ENCODE measurements at places on chromosomes 6 and 20.

DNA sequence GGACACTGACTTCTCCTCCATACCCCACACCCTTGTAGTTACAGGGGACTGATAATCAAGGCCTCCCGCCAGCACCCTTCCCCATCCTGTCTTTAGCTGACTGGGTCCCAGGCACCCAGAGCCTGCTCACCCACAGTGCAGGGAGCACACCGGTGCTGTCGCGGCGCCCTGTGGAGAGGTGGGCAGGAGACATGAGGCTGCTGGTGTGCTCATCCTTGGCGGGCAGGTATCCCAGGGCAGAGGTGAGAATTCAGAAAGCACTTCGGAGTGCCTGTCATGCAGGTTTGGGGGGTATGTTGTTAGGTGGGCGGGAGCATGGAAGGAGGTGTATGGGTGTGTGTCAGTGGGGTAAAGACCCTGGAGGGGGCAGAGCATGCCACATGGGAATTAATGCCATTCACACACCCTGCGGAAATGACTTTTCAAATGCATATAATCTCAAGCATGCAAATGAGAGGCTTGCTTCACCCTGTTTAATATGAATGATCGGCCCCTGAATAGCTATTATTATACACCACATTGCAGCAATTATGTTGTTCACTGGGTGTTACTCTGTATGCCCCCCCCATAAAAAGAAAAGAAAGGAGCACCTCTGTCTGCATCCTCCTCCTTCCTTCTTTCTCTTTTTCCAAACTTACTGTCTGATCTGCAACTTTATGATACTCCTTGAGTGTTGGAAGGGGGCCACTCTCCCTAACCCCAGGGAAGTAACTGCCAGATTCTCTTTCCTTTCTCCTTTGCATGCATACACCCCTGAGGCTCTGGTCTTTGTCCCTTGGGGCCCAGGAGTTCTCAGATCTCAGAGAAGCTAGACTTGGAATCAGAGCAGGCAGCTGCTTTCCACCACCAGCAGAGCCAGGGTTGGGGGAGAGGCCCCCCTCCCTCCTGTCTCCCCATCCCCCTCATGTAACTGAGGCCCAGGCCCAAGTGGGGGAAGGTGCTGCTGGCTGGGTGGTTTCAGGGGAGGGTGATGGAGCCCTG, 16.0 kb downstream of the FOXP4 start:
- DNase-seq, result no peak

DNA sequence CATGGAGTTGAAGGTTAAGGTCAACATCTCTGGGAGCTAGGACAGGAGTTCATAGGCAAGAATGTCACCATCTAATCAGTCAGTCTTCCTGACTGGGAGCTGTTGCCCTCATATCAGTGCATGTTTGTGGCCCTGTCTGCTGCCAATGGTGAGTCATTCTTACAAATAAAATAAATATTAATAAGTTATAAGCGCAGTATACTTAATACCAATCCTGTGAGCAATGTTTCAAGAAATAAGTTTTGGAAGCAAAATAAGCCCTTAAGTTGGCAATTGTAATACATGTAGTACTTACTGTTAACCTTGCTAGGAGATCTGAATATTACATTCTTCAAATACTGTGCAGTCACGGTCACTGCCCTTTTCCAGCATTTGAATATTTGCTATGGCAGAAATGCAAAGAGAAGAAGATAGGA, 20.2 kb upstream of the MDGA1 start:
- DNase-seq, result no peak

- DNase-seq, result no peak
Observed at GRCh38 chr6:50007819-50008218, 14.0 kb downstream of the DEFB110 start.

DNA sequence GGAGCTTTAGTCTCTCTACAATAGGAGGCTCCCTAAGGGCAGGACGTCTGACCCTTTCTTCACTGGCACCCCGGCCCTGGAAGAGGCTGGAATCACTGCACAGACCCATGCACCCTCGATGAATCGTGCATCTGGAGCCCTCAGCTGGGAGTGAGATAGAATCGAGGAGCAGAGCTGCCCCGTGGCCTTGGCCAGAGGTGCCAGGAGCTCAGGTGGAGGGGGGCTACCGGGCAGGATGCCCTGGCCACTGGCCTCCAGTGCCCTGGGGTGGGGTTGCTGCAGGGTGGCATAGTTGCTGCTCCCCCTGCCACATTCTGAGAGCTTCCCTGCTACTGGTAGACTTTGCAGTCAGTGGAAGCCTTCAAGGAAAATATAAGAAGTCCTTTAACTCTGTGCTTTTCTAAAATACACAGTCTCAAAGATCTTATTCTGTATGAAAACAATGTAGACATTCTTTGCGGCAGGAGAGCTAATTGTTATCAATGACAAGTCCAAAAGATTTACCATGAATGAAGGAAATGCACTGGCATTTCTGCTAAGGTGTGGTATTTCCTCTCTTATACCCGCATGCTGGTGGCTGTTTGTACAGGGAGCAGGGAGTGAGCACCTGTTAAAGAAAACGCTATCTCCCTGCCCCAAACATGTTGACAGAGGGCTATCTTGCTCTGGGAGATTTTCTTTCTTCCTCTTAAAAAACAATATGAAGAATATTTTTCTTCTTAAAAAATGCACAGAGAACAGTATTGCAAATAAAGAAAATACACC, 122.8 kb downstream of the C6orf118 start:
- DNase-seq, result no peak

DNA sequence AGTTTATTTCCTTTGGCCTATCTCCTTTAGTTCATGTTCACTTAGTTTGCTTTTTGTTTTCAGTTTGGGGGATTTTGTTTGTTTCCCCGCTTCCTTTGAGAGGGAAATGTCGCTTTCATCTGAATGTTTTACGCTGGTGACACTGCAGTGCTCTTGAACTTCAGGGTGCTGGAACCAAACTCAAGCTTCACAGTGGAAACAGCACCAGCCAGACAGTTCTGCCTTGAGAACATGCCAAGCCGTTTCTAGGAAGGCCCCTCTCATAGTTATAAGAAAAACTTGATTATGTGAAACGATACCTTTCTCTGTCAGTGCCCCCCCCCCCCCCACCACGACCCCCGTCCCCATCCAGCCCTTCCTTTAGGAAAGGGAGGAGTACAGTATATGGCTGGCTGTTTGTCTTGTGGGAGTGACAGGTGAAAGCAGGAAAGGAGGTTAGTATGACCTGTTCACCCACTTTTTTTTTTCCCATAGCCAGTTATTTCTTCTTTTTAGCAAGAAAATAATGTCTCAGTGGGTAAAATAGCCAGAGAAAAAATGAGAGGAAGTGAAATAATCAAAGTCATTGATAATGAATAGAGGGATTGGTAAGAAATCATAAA, 130.1 kb downstream of the LRRC1 start:
- DNase-seq, result no peak

- peak; percentile 57 for DNase-seq
Observed at GRCh38 chr6:35663447-35664235, 25.1 kb downstream of the FKBP5 start.

DNA sequence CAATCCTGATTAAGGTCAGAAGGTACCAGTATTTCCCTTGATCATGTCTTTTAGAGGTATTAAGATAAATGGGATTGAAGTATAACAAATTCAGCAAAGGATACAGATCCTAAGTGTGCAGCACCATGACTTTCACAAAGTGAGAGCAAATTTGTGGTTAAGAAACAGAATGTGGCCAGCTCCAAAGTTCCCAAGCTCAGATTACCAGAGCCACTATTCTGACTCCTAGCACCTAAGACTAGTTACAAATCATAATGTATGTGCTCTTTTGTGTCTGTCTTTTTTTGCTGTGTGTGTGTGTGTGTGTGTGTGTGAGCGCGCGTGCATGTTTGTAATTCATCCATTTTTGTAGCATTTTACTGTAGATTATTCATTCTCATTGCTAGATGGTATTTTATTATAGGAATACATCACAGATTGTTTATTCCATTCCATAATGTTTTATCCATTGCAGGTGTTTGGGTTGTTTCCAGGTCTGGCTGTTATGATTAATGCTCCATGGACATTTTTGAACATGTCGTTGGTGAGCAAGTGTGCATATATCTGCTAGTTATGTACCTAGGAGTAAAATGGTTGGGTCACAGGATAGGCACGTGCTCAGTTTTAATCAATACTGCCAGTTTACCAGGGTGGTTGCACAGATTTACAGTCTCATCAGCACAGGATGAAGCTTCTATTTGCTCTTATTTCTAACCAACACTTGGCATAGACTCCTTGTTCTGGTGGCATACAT, 314.0 kb upstream of the JAG1 start:
- DNase-seq, result no peak

DNA sequence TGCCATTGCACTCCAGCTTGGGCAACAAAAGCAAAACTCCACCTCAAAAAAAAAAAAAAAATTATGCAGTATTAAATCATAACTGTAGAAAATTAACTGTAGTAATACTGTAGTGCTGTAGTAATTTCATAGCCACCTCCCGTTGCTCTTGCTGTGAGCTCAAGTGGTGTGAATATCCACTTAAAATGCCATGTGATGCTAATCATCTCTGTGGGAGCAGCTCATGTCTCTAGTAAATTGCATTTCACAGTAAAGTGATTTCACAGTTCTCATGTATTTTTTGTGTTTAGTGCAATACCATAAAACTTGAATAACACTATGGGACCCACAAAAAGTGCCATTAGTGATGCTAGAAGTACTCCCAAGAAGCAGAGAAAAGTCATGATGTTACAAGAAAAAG, 14.4 kb upstream of the FAM217A start:
- DNase-seq, result no peak

GRCh38 chr6:55082021-55082420, 92.3 kb upstream of the HCRTR2 start:
- DNase-seq, result no peak

DNA sequence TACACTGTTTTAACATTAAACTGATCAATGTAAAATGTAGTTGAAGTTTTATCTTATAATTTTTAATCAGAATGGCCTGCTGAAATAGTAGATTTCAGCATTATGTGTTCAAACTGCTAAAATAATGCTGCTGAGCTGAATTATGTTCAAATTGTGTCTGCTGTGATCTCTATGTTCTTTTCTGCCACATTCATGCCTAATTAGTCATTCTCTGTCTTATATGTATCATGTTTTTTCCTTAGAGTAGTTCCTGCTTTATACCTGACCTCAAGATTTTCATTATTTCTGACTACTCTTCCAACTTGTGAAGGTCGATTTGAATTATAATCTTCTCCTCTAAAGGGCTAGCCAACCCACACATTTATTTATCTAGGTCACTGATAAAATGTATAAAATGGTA, 476.7 kb upstream of the EPHA7 start:
- no peak for DNase-seq

- no peak for DNase-seq
Observed at GRCh38 chr20:25580711-25581110, 4.6 kb downstream of the NINL start.

GRCh38 chr6:169253337-169254238, at the start of gene THBS2:
TSS of gene THBS2 (minus strand) at chr6:169253846. CDS start at chr6:169250784, 3,062 bp downstream.
- peak; percentile 21 for DNase-seq

- no peak for DNase-seq
Observed at GRCh38 chr6:168342636-168343035, 23.1 kb upstream of the DACT2 start.

DNA sequence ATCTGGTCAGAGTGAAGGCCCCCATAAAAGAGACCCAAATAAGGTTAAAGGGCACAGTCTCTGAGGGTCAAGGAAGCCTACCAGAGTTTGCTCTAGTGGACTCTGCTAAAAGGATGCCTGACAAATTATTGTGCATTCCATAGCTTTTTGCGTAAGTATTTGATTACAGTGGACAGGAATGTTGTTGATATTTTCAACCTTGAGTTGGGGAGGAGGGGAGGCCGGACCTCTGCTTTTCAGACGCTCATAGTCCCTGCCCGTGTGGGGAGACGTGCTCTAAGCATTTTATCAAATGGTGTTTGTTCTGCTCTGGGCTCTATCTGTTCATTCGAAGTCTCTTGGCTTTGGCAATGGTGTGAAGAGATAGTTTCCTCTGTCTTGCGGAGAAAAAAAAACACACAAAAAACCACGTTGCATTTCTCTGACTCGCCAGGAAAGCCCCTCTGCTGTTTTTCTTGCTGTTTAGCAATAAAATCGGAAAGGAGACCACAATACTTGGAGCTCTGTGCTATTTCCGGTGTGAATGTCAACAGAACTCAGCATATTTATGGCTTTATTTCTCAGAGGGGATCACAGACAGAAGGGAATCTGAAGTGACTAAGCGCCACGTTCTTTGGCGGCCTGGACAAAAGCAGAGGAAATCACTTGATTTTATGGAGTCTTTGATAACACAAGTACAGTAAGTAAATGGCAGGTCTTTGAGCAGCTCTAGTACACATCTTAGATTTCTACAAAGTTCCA, 159.8 kb downstream of the ZFP64 start:
- no peak for DNase-seq

DNA sequence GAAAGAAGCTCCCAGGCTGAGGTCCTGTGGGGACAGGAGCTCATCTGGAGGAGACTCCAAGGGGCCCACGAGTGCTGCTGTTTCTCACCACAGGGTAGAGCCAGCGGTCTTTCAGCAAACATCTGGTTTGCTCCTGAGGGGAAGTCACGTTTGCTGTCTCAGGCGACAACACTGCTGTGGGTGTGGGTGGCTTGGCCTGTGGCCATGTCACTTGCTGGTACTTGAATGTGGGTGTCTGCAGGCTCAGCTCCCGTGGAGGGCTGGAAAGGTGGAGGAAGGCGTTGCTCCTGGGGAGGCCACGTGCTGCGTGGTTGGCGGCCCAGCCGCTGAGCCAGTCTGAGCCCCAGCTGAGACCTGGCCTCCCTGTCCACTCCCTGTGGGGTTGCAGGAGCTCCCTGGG, 52.8 kb upstream of the MPC1 start:
- no peak for DNase-seq

- no peak for DNase-seq
Observed at GRCh38 chr6:69366831-69367230, 430.0 kb downstream of the LMBRD1 start.

GRCh38 chr6:81734081-81734480, 18.4 kb downstream of the TENT5A start:
- no peak for DNase-seq

GRCh38 chr6:20658053-20658452, 123.8 kb downstream of the CDKAL1 start:
- DNase-seq, result no peak

GRCh38 chr20:42641886-42642285, 547.8 kb downstream of the PTPRT start:
- DNase-seq, result no peak

DNA sequence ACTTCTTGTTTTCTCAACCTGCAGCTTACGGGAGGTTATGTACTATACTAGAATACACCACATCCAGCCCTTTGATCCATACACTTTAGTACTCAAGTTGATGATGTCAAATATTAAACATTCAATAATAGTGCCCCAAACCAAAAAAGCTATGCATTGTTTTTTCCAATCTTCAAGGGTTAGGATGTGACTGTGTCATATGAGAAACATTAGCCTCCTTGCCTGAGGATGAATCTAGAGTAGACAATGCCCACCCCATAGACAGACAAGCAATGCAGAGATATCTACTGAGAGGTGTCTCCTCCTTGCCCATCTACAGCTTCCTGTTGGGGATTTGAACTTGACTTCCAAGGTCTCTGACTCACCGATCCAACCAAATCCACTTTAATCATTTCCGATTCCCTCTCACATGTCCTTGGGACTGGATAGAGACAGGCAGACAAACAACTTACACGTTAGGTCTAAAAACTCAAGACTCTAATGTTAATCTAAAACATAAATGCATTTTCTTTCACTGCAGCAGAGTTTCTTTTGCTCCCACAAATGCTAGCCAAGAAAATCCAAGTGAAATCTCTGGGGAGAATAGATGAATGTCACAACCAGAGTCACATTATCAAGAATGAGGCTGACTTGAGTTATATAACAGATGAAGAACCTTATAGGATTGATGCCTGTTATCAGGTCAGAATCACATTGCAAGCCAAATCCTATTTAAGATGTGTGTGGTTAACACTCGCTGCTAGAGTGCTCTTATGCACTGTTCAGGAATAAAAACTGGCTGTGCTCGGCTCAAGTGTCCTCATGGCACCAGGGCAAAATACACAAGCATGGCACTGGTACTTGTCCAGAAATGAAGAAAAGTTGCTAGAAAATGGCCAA, 75.5 kb upstream of the TNFAIP3 start:
- no peak for DNase-seq

Measured in smooth muscle cell of the brain vasculature (primary cell).